Fibroblast of mammary gland (primary cell): ENCODE measurements at places on chromosomes 12 and 14.

GRCh38 chr12:59742841-59743240 is 147.0 kb downstream of the SLC16A7 start:
- peak; percentile 77 for DNase-seq

- DNase-seq: no peak
These were observed 176.8 kb downstream of the GXYLT1 start for GRCh38 chr12:41967668-41968500.

DNA sequence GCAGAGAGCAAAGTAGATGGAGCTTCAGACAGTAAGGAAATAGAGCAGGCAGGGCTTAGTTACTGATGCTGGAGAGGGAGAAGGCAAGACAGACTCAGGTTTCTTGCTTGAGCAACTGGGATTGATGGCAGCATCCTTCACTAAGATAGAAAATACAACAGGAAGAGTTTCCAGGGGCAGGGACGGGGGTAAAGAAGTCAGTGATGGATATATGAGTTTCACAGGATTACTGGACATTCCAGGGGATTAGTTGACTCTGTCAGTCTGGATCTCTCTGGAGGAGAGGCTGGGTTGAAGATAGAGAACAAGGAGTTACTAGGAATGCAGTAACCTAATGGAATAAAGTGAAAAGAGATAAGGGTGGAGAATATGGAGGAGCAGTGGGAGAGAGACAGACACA is 74.5 kb upstream of the ATF1 start:
- DNase-seq: no peak

GRCh38 chr14:104421401-104421821 is 158.2 kb upstream of the C14orf180 start:
- no peak for DNase-seq

DNA sequence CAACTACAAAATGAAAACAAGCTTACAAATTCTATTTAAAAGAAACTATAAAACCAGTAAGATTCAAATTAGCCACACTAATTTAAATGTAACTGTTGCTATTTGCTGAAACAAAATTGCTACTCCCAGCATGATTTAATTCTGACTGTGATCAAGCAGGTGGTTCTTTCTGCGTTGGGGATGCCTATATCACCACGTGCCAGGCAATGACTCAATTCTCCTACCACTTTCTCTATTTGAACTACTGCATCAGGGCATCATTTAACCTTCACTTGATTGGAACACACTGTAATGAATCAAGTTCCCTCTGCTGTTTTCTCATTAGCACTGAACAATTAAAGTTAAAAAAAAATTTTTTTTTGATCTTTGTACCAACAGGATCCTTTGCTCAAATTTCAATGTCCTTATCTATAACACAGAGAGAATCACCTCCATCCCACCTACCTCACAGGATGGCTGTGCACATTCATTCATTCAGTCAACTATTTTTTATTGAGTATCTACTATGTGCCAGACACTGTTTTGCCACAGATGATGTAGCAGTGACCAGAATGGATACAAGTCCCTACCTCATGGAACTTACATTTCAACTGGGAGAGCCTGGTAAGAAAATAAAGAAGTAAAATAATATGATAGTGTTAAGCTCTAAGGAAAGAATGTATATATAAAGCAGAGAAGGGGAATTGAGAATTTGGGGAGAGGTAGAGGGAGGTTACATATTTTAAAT is 8.0 kb upstream of the ACTN1 start:
- DNase-seq: no peak

DNA sequence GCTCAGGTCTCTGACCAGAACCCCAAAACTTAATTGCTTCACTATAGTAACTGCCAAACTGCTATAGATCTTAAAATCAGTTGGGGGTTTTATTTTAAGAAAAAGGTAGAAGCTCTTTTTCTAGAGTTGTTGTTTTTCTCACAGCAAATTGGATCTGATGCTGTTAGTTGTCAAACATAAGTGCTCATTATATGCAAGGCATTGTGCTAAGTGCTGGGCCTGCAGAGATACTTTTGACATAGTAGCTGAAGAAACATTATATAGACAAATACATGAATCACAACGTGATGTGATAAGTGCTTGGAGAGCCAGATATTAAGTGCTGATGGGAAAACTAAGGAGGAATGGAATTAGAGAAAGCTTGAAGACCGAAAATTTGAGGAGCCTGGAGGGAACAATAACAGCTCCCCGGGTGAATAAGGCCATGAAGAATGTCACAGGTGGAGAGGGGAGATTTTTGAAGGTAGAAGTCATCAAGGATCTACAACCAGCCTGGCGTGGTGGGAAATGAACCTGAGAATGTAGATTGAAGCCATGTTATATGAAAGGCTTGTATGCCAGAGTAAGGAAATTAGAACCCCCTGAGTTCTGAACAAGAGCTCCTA is 126.5 kb downstream of the DYRK2 start:
- no peak for DNase-seq
